Activated CD4-positive, CD25-positive, alpha-beta regulatory T cell treated with anti-CD3 and anti-CD28 coated beads, Interleukin-2, amount 50 U/mL, for 72 hours (primary cell): ENCODE measurements at places on chromosomes 2 and 18.

DNA sequence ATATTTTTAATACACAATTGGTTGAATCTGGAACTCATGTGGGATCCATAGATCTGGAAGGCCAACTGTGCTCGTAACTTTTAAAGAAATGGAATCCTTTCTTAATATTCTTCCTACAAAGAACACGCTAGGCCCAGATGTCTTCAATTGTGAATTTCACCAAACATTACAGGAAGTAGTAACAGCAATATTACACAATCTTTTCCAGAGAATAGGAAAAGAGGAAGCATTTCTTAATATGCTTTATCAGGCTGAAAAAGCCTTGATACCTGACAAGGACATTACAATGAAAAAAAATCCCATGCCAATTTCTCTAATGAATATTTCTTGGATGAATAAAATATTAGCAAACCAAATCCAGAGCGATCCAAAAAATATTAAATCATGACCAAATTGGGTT lies 80.3 kb upstream of the HAAO start:
- no peak for DNase-seq

DNA sequence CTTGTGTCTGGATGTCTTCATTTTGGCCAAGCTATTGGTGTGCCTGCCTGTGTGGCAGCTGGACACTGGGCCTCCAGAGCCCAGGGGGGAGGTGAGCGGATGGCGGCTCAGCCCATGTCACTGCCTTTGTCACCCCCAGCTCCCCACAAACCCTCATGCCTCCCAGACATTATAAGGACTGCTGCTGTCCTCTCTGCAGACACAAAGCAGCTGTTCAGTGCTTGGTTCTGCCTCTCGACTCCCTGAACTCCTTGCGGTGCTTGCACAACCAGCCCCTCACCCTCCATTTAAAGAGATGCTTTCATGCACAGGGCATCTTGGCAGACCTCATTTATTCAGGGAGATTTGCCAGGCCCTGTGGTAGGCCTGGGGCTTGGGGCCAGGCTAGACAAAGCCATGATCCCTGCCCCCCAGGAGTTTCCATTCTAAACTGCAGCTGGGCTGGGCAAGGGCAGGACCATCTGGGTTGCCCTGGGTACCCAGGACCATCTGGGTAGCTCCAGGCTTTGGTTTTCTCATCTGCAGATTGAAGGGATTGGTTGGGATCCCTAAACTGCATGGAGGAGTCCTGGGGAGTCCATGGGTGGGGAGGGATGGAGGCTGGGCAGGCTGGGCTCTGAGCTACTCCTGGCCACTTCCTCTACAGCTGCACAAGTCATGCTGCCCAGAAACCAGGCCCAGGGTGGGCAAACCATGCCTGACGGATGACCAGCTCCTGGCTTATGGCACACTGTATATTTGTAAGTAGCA lies 168.5 kb downstream of the CELF4 start:
- no peak for DNase-seq

GRCh38 chr2:149331023-149331400 lies 625 bp downstream of the LYPD6 start:
- DNase-seq = no peak

- no peak for DNase-seq
These were observed 594.5 kb upstream of the CHAC2 start for GRCh38 chr2:53173091-53173490.

GRCh38 chr2:187644486-187644885 lies 90.3 kb upstream of the TFPI start:
- DNase-seq = no peak

DNA sequence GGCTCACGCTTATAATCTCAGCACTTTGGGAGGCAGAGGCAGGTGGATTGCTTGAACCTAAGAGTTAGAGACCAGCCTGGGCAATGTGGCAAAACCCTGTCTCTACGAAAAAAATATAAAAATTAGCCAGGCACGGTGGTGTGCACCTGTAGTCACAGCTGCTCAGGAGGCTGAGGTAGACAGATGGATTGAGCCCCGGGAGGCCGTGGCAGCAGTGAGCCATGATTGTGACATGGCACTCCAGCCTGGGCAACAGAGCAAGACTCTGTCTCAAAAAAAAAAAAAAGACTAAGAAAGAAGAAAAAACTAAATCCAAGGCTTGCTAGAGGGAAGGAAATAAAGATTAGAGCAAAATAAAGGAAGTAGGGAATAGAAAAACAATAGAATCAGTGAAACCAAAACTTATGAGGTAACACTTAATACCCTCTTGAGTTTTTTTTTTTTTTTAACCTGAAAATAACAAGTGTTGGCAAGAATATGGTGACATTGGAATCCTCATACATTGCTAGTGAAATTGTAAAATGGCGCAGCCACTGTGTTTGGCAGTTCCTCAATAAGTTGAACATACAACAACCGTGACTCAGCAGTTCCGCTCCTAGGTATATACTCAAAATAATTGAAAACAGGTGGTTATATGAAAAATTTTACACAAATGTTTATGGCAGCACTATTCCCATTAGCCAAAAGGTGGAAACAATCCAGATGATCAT lies 85.2 kb downstream of the EML4 start:
- no peak for DNase-seq

DNA sequence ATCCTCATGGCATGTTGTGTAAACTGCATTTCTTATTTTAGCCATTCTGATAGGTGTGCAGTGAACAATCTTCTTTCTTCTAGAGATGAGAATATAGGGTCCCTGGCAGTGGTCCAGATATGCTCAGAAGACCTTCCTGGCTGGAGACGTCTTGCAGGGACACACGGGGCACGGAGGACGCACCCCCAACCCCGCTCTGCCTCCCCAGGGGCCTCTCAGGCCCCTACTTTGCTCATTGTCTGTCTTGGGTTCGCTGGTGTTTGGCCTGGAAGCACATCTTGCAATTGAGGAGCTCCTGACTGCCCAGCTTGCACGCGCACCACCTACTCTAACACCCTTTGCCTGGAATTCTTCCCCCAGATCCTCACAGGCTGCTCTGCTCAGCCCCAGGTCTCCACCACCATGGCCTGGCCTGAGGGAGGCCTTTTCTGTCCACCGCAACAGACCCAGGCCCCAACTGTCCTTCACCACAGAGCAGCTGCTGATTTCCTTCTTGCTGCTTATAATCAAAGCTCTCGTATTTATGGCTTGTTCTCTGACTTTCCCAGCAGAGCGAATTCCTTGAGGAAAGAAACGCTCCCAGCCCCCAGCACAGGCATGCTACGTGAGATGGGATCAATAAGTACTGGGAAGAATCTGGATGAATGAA lies 295.9 kb upstream of the HDAC4 start:
- DNase-seq = no peak

- DNase-seq = no peak
These were observed 97.8 kb downstream of the B3GNT2 start for GRCh38 chr2:62293490-62294271.

- no peak for DNase-seq
These were observed 13.3 kb downstream of the TMEM177 start for GRCh38 chr2:119692310-119692709.

GRCh38 chr2:109497911-109498870 lies 115.6 kb downstream of the SEPTIN10 start:
- DNase-seq = no peak

DNA sequence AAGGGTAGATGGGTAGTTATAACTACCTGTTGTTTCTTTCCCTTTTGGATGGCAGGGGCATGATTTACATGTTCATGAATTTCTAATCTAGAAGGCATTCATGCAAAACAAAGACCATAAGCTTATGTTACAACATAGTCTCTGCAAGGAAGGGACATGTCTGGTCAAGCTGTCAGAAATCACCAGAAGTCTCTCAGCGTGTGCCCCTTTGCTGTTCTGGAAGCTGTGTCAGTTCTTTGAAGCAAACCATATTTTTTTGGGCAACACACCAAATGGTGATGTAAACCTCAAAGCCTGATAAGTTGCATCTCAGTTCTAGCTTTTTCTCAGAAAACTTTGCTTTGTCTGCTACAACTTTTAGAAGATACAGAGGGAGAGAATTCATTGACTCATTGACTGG lies 173.5 kb upstream of the CTAGE1 start:
- DNase-seq = no peak

GRCh38 chr2:214450118-214450894 lies 39.5 kb downstream of the VWC2L start:
- no peak for DNase-seq

GRCh38 chr2:71528131-71528591 lies 74.8 kb downstream of the DYSF start:
- no peak for DNase-seq

DNA sequence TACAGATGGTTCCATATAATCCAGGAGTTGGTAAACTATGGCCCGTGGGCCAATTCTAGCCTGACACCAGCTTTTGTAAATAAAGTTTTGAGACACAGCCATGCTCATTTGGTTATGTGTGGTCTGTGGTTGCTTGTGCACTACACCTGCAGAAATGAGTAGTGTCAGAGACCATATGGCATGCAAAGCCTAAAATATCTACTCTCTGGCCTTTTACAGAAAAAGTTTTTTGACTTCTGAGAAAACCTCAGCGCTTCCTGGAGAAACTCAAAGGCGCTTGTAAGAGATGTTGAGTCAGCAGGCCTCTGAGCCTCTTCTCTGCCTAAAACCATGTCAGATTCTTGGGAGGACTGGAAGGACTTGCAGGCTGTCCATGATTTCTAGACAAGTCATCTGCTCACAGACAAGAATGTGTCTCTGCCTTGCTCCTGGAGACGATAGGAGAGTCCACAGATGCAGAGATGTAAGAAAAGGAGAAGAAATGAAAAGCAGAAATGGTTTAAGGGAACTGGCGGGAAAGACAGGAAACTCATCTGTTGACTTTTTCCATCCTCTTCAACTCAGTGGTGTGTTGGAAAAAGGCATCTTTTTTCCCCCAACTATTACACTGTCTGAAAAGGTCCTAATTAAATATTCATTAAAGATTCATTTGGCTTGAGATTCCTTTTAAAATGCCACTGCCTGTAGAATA lies 5.2 kb downstream of the TTC39C start:
- DNase-seq = no peak

- DNase-seq = no peak
These were observed 27.7 kb upstream of the ATRAID start for GRCh38 chr2:27184115-27184514.

GRCh38 chr2:158998551-158999248 lies 30.3 kb downstream of the TANC1 start:
- DNase-seq = no peak

GRCh38 chr2:11657646-11658045 lies 12.3 kb downstream of the NTSR2 start:
- DNase-seq = no peak

GRCh38 chr2:3248754-3249475 lies 128.7 kb downstream of the EIPR1 start:
- DNase-seq = no peak

- no peak for DNase-seq
These were observed 332.9 kb upstream of the DCC start for GRCh38 chr18:52007105-52007504.

DNA sequence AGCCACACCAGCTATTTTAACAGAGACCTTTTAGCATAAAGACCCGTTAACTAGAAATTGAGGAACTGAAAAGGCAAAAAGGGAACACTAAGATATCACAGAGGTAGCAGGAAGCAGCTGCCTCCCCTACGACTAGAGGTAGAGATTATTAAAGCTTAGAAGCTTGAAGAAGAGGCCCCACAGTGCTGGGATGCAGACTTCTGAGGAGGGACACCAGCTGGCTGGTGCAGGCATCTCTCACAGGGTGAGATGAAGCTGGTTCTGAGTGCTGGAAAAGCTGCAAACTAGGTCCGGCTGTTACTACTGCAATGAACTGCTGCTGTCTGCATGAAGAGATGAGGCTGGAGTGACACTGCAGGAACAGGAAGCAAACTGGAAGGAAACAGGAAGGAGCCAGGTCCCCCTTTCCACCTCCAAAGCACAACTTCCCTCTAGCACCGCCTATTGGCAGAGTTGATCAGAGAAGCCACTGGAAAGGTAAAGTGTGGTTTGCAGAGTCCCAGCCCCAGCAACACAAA lies 61.2 kb upstream of the MRPS9 start:
- DNase-seq = no peak

DNA sequence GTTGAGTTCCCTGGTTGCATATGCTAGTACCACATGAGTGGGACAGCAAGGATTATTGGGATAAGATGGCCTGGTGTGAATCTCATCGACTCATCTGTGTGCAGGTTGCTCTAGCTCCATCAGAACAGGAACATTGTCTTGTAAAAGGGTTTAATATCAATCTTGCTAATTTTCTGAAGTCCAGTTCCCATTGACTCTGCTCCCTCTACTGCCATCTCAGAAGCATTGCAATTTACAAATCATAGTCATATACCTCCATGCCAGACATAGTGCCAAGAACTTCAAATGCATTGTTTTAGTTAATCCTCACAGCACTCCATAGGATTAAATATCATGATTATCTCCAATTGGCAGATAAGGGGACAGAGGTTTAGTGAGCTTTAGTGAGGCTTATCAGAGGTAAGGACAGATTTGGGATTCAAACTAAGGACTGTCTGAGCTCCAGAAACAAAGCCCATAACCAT lies 4.8 kb upstream of the STAT4 start:
- DNase-seq = no peak

DNA sequence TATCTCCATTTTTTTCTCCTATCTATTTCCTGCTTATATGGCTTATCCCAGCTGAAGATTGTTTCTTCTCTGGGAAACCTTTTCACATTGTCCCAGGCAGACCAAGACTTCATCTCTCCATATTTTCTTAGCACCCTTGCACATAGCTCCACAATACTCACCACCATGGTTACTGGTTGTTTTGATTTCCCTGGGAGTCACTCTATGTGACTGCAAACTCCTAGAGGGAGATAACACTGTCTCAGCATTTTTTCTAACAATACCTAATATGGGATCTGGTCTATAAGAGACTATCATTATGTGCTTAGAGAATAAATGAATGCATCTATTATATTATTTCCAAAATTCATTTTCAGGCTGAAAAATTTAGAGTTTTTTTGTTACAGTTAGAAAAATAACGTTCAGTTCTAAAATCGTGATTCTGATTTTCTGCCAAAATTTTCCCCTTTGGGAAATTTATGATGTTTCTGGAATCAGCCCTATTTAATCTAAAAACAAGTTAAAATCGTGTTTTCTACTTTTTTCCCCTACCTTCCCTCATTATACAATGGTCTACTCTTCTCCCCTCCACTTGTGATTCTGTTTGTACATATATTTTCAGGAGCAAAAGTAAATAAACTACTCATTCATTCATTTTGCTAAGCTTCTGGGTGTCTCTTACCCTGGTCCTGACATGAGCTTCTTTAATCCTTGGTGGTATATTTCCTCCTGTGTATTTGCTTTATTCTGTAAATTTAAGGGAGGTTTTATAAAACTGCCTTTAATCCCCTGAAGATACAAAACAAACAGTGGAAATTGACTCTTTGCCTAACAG lies 95.4 kb downstream of the HNMT start:
- DNase-seq = no peak

- no peak for DNase-seq
These were observed 65.6 kb downstream of the ODC1 start for GRCh38 chr2:10382354-10383061.
